Suprapubic skin (tissue), 4 donors: ENCODE measurements at places on chromosomes 5 and 9.

- peak; percentile 94 for DNase-seq
Measured at GRCh38 chr9:1050125-1050895, at the start of gene DMRT2. Gene DMRT2, plus strand, starts transcription at chr9:1050357. Its CDS starts 1,257 bp downstream, at chr9:1051614.

DNA sequence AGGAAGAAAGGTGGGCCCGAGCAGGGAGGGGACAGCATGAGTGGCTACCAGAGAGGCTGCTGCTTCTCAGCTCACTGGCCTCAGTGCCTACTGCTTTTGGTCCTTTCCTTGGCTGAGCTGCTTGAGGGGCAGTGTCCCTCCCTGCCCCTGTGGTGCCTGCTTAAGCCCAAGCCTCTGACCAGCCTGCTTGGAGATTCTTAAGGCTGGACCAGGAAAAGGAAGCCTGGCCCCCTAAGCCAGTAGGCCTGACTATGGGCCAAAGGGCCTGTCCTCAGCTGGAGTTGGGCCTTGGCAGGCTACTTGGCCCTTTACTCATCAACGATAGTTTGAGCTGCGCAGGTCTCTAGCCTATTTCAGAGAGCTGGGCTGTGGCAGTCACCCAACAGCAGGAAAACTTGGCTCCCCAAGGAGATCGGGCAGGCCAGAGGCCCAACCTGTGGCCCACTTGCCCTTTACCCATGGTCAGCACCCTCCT, 24.9 kb downstream of the TCF7 start:
- DNase-seq = no peak

- DNase-seq = no peak
Measured at GRCh38 chr9:120845255-120845654, 2.5 kb upstream of the PSMD5 start.

DNA sequence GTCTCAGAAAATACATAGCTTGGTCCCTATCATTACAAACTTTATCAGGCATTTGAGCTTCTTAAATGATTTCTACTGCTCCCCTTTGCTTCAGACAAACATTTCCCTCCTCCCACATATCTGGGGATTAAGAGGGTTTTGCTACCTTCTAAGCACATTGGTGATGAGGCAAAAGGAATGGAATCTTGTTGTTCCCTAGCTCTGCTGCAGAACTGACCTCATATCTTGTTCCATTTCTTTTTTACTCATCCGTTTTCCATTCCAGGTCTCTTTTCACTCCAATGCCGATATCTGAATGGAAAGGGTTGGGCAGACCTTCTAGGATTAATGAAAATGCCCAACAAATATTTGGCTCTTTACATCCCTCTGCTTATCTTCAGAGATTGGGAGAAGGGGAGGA, 444.6 kb downstream of the ZNF608 start:
- no peak for DNase-seq

- no peak for DNase-seq
Measured at GRCh38 chr9:133278161-133279114, 3.4 kb upstream of the ABO start.

DNA sequence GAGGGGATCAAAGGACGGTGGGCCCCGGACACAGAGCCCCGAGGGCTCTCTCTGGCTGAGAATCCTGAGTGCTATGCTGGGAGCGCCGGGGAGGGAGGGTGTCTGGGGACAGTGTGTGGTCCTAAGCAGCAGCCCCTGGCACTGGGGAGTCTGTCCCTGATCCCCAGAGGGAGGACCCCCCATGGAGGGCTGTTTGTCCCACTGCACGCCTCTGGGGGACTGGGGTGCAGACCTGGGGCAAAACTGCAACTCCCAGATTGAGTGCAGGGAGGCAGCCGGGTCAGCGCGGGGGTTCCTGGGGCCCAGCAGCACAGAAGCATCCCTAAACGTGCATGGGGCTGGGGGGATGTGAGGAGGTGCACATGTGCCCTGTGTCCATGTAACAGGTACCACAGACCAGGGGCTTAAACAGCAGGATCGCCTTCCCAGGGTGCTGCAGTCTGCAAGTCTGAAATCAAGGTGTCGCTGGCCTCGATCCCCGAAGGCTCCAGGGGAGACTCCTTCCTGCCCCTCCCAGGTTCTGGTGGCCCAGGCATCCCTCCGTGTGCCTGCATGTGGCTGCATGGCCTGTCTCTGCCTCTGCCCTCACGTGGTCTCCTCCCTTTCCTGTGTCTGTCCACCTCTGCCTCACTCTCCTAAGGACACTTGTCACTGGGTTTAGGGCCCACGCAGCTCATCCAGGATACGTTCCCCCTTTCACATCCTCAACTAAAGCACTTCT, 35.9 kb upstream of the IRX4 start:
- peak; percentile 69 for DNase-seq

- DNase-seq = no peak
Measured at GRCh38 chr5:7250004-7250403, 145.9 kb upstream of the ADCY2 start.

DNA sequence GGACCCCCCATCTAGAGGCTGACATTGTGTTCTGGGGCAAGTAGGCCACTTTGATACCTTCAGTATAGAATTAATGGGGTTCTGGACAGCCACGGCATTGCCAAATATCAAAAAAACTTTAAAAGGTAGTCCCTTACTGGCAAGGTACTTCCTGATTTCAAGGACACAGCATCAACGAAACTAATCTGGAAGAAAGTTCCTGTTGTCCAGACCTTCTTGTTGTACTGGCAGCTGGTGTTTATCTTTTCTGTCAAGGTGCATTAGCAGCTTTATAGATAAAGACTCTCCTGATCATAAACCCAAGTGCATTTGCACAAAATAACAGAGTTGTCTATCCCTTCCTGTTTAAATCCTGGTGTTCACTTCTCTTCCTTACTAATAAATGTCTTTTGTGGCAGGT, 23.7 kb upstream of the GOLGA1 start:
- no peak for DNase-seq

DNA sequence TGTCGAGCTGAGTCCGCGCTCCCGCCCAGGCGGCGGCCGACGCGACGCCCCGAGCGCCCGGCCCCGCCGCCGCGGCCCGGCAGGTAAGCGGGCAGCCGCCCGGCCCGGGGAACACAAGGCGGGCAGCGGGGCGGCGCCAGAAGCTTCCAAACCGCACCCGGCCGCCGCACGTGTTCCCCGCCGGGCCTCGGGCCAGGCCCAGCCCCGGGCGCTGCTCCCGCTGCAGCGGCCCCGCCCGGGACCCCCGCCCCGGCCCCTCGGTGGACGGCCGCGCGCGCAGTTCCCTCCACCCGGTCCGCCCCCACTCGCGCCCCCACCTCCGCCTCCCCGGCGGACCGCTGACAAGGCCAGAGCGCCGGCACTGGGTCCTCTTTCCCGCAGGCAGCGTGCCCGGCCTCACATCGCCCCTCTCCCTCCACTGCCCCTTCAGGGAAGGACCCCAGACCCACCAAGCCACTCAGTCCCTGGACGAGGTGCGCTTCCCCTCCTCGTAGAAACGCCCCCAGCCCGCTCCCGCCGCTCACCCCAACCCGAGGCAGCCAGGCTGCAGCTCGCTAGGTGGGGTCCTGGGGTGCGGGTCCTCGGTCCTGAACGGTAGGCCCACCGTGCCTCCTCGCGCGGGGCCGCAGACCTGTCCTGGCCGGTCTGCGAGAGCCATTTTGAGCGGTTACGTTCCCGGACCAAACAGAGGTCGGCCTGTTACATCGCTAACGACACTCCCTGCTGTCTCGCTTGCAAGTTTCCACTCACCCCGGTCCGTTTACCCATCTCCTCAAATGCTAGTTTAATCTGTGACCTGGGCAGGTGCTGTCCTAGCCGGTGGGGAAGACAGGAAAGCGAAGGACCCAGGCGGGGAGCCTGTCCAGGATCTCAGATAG, 475 bp downstream of the WDR5 start:
- DNase-seq = no peak
